ENCODE measurements at places on chromosomes 4 and X.
A peak's percentile ranks its signal among the peaks of the same experiment; 100 is the strongest.

DNA sequence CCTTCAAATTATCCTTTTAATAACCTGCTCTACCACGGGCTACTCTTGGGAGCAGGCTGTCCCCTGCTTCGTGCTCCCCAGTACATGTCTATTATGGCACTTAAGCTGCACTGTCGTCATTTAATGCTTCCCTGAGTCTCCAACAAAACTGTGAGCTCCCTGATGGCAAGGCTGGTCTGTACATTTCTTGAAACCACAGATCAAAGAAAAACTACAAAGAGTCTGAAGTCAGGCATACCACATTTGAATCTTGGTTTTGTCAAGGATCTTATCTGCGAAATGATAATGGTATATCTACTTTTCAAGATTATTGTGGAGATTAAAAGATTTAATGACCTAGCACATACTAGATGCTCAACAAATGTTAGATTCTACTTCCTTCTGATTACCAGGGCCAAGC lies 45.7 kb downstream of the MAML3 start:
- no peak for DNase-seq

GRCh38 chr4:112889619-112890527 lies 159.6 kb upstream of the ANK2 start:
- no peak for DNase-seq

- no peak for DNase-seq
These were observed 12.7 kb downstream of the DCAF16 start for GRCh38 chr4:17797808-17798207.

DNA sequence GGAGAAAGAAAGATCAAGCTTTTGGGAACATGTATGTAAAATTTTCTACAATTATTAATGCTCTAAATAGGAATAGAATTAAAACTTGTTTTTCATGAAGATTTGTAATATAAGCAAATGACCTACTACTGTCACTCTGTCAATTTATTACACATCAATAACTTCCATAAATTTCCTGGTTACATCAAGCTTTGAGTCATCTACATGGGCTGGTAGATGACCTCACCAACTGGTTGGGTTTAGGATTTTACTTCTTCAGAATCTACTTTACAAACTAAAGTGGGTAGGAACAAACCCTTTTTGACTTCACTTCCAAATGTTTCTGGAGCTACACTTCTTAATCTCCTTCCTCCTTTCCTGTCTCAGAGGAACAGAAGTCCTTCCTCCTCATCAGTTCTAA lies 12.0 kb upstream of the LRAT start:
- DNase-seq, result peak; percentile 63

DNA sequence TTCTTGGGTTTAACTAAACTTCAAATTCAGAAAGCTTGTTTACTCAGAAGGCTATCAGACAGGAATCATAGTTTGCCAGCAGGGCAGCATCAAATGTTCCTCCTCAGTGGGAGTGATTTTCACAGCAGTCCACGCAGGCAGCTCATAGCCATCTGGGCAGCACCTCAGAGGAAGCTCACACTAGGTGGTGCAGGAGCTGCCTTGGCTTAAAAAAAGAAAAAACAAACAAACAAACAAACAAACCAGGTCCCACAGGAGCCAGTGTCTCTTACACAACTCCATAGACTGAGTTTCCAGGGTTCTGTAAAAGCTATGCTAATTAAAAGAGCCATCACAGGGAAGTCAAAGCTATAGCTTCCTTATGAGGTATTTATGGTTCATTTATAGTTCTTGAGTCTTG lies 10.5 kb upstream of the KLHL5 start:
- DNase-seq, result no peak

GRCh38 chr4:34422472-34423175 lies 1821.7 kb downstream of the ARAP2 start:
- DNase-seq, result no peak

DNA sequence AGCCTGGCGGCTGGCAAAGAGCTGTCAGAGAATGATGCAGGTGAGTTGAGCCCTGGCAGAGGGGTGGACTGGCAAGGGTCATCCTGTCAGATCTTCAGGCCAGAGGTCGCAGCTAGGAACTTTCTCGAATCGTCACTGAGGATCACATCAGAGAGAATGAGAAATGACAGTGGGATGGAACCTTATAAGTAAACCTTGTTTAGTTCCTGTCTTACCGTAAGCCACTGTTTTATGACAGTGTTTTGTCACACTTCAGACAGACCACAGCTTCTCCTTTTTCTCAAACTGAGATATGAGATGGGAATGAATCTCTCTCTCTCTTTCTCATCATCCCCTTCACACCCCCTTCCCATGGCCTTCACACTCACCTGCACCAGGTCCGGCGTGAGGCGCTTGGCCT lies 9.3 kb downstream of the DIPK2B start:
- no peak for DNase-seq

- peak; percentile 90 for DNase-seq
These were observed 148.9 kb upstream of the CPEB2 start for GRCh38 chr4:14853176-14853943.

DNA sequence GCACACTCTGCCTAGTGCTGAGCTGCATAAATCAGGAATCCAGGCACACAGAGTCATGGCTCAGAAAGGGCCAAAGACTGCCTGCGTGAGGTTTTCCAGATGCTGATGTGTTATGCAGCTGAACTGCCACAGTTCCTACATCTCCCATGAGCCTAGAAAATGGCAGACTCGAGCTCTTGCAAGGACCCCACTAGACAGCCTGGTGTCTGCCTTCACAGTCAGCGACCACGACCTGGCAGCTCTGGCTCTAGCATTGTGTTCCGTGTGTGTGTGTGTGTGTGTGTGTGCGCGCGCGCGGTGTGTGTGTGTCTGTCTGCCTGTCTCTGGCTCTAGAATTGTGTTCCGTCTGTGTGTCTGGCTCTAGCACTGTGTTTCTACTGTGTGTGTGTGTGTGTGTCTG lies 203.6 kb upstream of the AGTR2 start:
- no peak for DNase-seq

DNA sequence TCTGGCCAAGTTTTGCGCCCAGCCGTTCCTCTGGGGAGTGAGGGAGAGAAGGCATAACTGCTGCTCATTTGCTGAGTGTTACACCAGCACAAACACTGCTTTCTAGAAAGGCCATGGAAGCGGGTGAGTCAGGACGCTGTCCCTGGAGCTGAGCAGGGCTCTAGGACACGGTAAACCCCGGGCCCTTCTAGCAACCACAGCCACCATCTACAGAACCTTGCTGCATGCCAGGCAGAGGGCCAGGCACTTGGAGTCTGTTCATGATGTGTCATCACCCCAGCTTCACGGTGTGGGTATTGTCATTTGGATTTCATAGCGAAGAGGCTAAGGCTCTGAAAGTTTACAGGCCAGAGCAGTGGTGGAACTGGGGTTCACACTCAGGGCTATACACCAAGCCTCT lies 31.8 kb upstream of the C4orf50 start:
- no peak for DNase-seq

GRCh38 chrX:52416816-52417215 lies 48.0 kb downstream of the XAGE2 start:
- DNase-seq, result no peak

DNA sequence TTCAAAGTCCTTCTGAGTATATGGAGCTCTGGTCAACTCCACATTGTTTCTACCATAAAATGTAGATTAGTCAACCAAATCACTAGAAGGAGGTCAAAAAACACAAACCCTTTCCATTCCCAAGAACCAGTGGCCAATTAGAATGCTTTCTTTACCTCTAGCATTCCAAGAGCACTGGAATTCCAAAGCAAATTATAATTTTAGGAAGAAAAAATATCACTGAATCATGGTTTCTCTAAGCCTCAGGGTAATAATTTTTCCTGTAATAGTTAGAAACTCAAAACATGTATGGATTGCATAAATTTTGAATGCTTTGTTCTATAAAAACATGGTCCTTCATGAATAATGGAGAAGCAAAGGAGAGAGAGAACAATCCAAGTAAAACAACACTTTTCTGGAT lies 39.5 kb downstream of the LEF1 start:
- DNase-seq, result no peak
